Activated CD4-positive, alpha-beta T cell treated with anti-CD3 and anti-CD28 coated beads for 1 hour (primary cell): ENCODE measurements at places on chromosomes 4 and X.

DNA sequence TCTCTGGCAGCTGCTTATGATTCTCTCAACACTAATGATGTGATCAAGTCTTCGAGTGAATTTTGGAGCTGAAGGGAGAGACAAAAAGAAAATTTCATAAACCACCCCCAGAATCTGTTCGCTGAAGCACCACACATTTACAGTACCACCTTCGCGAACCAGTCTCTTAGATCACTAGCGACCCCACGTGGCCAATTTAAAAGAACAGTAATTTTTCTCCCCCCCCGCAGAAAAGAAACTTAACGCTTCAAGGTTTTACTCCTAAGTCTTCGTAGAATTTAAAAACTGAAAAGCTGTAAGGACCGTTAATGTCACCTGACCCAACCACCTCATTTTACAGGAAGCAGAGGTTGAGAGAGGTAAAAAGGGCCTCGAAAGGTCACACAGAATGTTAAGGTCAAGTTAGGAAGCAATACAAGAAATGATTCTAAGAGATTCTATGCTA, 187.5 kb downstream of the QDPR start:
- no peak for DNase-seq

DNA sequence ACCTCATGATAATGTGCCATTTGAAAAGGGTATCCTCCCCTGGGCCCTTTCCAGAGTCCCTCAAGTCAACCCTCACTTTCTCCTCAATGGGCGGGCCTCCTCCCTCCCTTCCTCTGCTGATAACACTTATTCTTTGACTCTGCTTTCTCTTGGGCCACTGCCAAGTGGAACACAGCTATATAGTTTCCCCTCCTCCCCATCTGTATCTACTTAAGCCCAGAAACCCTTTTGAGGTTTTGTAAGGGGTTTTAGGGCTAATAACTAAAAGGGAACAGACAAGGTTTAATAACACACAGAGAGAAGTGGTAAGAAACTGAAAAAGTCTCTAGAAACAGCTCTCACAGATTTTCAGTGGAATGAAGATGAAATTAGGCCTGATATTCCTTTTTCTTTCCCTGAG, 116.7 kb downstream of the GPC3 start:
- no peak for DNase-seq

DNA sequence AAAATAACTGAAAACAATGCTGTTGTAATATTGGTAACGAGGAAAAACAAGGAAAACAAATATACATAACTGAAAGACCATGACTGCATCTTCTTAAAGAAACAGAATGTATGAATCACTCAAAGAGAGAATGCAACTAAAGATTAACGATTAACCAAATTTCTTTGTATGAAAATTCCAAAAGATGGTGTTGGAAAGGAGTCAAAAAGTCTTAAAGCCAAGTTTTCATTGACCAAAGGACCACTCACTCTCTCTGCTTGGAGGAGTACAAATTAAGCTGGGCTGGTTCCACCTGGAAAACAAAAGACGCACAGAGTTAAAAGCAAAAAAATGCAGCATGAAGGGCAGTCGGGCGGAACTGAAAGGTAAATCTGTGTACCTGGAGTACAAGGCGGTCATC, 1.8 kb downstream of the DCAF12L1 start:
- DNase-seq = no peak

DNA sequence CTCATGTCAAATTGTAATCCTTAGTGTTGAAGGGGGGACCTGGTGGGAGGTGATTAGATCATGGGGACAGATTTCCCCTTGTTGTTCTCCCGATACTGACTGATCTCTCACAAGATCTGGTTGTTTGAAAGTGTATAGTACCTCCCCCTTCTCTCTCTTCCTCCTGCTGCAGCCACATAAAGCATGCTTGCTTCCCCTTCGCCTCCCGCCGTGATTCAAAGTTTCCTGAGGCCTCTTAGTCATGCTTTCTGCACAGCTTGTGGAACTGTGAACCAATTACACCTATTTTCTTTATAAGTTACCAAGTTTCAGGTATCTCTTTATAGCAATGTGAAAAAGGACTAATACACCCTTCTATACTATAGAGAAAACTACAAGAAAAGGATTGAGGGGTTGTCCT, 1170.5 kb upstream of the AGA start:
- no peak for DNase-seq

GRCh38 chr4:183146478-183146877, 47.4 kb downstream of the WWC2 start:
- no peak for DNase-seq

DNA sequence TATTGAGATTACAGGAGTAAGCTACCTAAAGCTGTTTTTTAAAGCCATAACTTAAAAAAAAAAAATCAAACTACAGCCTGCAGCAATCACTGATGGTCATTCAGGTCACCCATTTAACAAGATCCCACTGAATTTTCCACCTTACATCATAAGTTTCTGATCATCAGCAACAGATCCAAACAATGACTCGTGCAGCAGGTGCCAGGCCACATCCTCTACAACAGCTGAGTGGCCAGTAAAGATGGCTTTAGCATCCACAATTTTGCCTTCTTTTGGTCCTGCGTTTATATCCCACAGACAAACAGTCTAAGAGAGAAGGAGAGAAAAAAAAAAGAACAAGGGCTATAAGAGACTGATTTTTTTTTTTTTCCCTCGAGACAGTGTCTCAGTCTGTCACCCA, 16.6 kb downstream of the RBBP7 start:
- no peak for DNase-seq

- DNase-seq = no peak
Measured at GRCh38 chr4:104971462-104971861, 175.2 kb upstream of the TET2 start.

- peak; percentile 21 for DNase-seq
Measured at GRCh38 chr4:42655921-42656678, 805 bp downstream of the ATP8A1 start.

- no peak for DNase-seq
Measured at GRCh38 chr4:7826176-7826908, 113.3 kb downstream of the AFAP1 start.

DNA sequence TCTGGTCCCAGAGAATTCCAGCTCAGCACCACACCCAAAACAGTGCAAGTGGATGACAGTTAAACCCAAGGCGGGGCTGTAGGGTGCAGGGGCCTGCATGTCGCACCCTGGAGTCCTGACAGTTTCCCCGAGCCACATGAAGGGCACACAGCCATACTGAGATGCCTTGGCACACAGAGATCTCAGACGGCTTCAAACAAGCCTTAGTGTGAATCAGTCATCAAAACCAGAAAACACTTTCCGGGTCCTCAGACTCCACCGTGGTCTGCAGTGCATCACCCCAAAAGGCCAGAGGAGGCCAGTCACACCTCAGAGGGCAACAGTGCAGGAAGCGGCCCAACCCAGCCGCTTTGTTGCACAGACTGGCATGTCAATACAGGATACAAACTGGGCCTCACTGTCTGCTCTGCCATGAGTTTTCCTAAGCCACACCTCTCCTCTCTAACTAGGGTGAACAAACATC, 64.6 kb upstream of the ENPP6 start:
- no peak for DNase-seq

DNA sequence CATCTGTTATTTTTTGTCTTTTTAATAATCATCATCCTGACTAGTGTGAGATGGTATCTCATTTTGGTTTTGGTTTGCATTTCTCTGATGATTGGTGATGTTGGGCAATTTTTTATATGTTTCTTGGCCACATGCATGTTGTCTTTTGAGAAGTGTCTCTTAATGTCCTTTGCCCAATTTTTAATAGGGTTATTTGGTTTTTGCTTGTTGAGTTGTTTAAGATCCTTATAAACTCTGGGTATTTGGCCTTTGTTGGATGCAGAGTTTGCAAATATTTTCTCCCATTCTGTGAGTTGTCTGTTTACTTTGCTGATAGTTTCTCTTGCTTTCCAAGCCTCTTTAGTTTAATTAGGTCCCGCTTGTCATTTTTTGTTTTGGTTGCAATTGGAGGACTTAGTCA, 152.1 kb upstream of the MED14 start:
- DNase-seq = no peak

GRCh38 chrX:40508560-40508959, 72.2 kb upstream of the ATP6AP2 start:
- no peak for DNase-seq

DNA sequence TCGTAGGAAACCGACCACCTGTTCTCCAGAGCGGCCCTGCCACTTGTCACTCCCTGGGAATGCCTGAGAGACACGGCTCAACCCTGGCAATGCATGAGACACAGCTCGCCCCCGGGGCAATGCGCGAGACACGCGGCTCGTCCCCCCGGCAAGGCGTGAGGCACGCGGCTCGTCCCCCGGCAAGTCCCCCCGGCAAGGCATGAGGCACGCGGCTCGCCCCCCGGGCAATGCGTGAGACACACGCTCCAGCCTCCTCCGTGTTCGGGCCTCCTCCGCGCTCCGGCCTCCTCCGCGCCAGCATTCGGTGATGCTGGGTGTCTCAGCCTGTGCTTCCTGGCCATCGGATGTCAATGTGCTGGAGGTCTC, 27.5 kb upstream of the CPLX1 start:
- no peak for DNase-seq

- no peak for DNase-seq
Measured at GRCh38 chr4:168272488-168272887, 46.1 kb downstream of the DDX60 start.

DNA sequence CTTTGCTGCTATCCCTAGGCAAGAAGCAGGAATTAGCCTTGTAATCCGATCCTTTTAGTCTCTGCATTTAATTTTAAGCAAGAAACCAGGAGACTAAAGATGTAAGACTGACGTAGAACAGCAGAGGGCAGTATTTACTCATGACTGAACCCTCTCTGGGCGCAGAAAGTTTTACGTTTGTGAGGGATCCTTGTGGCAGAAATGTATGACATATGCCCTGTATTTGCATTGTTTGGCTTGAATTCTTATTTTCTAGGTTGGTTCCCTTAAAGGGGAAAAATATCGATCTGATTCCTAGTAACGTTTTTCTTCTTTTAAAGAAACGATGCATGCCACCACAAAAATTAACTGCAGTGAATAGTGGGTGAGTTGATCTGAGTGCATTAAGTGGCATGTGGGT, 1.3 kb upstream of the FAT4 start:
- DNase-seq = no peak

- no peak for DNase-seq
Measured at GRCh38 chrX:24767557-24767956, 73.8 kb downstream of the POLA1 start.

GRCh38 chr4:170323623-170324022, 233.9 kb upstream of the AADAT start:
- no peak for DNase-seq

DNA sequence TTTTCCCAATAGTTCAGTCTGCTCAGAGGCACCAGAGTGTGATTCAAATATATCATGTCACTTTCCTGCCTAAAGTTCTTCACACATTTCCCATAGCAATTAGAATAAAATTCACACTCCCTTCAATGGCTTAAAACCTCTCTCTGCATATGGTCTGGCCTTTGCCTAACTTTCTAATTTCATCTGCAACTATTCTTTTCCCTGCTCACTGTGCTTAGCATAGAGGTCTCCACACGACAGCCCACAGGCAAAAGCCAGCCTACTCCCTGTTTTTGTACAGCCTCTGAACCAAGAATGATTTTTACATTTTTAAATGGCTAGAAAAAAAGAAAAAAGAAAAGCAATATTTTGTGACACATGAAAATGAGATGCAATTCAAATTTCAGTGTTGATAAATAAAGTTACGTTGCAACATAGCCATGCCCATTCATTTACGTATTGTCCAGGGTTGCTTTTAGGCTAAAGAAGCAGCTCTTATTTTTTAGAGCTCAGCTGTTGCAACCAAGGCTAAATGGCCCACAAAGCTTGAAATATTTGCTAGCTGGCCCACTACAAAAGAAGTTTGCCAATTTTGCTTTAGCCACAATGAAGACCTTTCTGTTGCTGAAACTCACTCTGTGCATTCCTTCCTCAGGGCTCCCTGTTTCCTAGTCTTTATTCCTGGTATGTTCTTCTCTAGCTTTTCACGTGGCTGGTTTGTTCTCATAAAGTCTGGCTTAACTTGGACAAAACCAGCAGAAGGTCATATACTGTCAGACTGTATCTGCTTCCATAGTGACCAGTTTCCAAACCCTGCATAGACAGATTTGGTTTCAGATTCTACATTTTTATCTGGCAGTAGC, 26.6 kb upstream of the IRF2 start:
- DNase-seq = no peak

DNA sequence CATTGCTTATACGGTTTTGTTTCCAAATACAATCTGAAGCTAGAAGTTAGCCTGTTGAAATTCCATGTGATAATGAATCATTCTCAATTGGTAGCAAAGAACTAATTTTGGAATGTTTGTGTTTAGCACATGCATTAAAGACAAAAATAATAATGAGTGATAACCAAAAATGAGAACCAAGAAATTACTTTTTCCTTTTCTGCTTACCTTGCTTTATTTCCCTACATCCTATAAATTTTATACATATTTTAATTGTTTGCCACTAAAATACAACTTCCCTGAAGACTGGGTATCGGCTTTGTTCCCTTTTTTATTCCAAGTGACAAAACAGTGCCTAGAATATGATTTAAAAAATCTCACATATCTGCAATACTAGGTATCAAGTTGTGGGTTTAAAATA, 203.8 kb upstream of the TACR3 start:
- no peak for DNase-seq

DNA sequence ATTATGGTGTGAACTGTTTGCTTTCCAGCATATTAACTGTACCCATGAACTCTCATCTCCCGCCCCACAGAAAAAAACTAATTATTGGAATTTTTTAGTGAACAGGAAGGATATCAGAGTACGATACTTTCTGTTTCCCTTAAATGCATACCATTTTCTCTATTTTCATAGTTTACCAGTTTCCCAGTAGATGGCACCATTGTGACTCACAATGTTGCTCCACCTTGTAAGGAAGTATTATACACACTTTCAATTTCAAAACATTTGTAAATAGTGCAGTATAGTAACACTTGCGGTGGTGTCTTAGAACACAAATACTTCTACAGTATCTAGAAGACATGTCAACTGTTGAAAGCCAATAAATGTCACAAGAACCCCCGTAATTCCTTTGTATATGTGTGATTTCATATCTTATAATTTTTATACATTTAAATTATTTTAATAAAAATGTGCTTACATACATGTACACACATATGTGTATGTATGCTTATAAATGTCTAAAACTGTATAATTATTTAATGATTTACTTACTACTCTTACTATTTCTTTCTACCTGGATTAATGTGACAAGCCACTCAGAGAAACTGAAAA, 167.3 kb downstream of the SLIT2 start:
- DNase-seq = no peak

DNA sequence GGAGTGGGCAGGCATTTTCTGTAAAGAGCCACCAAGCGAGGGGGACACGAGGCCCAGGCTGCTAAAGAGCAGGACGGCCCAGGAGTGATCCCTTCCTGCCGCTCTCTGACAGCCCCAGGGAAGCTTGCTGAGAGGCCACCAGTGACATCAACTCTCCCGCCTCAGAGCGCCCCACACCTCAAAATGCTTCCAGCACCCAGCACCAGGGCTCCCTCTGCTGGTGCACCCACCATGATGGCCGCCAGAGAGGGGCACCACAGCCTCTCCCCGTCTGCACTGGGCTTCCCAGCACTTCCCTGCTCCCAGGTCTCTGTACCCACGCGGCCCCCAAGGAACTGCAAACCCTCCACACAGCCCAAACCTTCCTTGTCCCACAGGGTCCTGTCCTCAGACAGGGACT, 40.4 kb downstream of the GAK start:
- no peak for DNase-seq
